ENCODE measurements at places on chromosomes 3 and 15.
A peak's percentile ranks its signal among the peaks of the same experiment; 100 is the strongest.

DNA sequence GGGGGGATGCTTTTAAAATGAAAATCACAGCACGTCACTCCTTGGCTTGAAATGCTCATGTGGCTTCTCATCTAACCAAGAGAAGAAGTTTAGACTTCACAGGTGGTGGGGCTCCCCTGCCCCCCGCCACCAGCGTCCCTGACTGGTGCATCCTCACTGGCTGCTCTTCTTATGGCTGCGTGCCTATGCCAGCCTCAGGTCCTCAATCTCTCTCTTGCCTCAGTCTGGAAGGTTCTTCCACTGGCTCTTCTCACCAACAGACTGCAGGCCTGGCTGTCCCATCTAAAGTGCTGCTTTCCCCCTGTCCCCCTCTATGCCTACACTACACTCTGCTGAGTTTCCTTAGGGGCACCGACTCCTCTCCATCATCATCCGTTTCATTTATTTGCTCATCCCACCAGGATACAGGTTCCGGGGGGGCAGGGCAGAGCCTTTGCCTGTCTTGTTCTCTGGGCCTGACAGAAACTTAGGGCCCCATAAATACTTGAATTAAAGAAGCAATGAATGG, 20.6 kb downstream of the ABTB1 start:
- no peak for DNase-seq

DNA sequence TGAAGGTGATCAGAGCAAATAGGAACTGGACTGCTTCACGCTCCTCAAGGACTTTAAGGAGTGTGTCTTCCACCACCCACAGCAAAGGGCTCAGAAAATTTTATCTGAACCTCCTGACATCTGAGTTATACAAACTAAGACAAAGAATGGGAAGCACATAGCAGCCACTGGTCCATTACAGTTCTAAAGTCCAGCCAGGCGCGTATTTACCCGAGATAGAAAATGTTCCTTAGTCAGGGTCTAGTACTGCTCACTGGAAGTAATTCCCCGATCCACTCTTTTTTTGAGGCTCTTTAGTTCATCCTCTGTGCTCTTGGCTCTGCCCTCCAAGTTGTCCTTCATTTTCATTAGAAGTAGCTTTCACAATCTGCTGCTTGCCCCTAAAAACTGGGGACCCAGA, 88.5 kb upstream of the GOLGA8J start:
- DNase-seq = no peak

DNA sequence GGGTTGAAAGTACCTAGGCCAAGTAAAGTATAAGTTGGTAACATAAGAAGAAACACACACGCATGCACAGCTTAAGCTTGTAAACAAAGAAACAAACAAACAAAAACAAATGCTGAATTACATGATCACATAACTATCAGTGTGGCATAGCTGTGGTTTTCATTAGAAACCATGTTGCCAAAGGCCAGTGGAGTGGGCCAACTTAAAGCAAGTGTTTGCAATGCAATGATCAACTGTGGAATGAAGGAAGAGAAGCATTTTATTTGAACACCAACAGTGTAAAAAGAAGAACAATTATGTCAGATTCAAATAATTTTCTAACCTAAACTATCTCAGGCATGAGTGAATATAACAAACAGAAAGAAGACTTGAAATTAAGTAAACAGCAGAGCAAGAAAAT, 199.4 kb upstream of the STRIT1 start:
- DNase-seq = no peak

GRCh38 chr3:183953471-183954070, 64.1 kb downstream of the ABCC5 start:
- no peak for DNase-seq

GRCh38 chr3:56275120-56275519, 193.1 kb downstream of the ERC2 start:
- no peak for DNase-seq

DNA sequence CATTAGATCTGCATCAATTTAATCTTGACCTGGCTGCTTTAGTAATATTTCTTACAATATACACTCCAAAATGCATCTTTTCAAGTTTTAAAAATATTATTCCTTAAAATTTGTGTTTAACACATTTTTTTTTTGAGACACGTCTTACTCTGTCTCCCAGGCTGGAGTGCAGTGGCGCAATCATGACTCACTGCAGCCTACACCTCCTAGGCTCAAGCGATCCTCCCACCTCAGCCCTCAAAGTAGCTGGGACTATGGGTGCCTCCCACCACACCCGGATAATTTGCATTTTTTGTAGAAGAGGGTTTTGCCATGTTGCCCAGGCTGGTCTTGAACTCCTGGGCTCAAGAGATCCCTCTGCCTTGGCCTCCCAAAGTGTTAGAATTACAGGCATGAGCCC, 73.6 kb downstream of the ETV5 start:
- DNase-seq = no peak

GRCh38 chr3:62015111-62015510, 358.2 kb downstream of the FEZF2 start:
- DNase-seq = no peak

DNA sequence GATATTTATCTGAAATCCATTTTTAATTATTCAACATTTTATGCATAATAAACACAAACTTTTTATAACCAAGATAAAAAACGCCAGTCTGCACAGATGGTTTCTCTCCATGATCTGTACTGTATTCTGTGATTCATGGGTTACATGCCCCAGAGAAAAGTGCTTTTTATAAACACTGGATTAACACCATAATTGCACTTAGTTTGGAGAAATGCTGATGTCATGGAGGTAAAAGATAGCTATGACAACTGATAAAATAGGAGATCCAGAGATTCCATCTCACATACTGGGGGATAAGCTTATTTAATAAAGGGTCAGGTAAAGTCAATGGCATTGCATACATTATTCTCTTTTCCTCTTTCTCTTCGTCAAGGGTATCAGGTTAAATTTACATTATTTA, 1460.4 kb upstream of the ALCAM start:
- DNase-seq = no peak

DNA sequence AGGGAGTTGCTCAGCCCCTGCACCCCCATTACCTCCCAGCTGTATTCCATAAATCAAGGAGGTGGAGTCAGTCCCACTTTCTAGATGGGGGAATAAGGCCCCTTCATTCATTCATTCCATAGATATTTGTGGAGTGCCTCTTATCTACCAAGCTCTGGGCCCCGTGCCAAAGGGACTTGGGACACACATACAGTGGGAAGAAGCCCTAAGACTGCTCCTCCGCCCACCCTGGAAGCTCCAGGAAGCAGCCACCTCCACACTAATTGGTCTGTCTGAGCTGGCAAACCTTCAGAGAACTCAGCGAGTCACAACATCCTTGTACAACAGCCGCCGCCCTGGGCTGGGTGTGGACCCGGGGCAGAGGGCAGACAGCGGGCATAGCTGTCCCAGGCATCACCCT, 6.4 kb downstream of the STRA6 start:
- peak; percentile 98 for DNase-seq

DNA sequence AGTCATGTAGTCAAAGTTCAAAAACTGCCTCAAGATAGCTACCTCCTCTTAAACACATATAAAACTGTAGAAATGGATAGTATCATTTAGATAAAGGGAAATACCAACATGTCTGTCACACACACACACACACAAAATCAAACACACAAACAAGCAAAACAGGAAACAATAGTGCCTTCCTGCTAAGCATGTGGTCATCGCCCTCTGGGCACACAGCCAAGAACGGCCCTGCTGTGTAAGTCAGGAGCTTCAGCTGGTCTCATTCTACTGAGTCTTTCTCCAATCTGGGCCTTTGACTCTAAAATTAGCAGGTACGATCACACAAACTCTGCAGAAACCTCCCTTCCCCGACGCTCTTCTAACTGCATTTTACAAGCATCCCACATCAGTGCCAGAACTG, 272.2 kb upstream of the CHRNA7 start:
- DNase-seq = no peak

DNA sequence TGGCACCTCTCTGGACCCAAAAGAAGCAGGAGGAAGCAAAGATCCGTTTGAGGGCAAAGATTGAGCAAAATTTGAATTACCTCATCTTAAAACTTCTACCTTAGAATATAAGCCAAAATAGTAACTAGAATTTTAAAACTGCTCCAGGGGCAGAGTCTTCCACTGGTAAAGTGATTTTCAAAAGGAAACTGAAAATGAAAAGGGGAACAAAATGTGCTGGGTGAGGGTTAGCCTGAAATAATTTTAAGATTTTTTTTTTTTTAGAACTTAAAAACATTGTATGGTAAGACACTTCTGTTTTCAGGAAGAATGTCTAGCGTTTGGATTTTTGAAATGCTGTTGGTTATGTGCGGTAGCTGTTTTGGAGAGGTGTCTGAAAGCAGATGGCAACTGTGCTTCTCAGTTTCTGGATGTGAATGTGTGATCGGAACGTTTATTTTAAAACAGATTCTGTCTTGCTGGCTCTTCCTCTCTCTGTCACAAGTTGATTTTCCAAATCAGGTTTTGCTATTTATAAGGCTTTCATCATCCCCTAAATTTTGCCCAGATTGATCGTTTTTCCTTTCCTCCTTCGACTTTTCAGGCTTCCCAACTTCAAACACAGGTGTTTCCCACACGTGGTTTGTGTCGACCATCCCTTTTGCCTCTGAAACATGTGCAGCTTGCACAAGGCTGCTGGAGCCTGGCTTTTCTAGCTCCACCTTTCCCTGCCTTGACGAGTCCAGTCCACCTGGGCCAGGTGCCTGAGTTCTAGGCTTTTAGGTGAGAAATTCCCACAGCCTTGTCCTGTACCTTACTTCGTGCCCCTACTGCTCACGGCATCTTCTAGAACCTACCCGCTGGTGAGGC, 3.3 kb downstream of the LRRK1 start:
- DNase-seq = no peak

DNA sequence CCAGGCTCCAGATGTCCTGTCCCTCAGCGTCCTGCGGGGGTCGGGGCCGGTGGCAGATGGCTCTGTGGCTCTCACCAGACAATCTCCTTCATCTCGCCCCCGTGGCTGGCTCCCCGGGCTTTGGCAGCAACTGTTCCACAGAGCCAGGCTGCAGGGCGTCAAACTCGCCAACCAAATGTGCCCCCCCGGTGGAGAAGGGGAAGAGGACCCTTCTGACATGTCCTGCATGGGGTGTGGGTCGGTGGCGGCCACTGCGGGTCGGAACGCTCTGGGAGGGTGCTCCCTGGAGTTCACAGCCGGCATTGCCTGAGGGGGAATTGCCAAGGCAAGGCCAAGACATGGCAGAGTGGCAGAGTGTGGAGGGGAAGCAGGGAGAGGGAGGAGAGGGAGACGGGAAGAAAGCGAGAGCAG, 36.0 kb downstream of the BDH1 start:
- DNase-seq = peak; percentile 62

DNA sequence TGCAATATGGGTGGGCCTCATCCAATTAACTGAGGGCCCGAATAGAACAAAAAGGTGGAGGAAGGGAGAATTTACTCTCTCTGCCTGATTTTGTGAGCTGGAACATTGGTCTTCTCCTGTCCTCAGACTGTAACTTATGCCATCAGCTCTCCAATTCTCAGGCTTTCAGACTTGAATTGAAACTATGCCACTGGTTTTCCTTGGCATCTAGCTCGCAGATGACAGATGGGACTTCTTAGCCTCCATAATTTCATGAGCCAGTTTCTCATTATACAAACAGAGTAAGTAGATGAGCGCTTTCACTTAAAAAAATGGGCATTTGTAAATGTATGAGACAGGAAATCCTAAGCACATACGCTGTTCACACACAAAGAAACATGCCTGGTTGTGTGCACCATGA, 8.7 kb upstream of the PTX3 start:
- DNase-seq = no peak

DNA sequence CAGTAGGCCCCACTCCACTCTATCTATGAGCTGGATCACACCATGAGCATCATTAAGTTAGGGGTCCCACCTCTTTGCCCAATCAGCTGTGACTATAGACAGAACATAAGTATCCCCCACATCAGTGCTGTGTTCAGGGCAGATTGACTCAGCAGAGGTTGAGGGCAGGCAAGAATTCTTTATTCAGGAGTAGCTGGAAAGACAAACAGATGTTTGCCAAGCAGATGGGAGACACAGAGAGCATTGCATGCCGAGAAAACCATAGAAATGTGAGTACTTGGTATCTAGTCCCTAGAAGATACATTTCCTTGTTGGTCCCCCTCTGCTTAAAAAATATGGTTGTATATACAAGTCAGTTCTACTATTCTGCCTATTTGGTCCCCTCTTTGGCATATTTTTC, 440.8 kb downstream of the RAP2B start:
- no peak for DNase-seq

- no peak for DNase-seq
These were observed 8.8 kb downstream of the ADPRH start for GRCh38 chr3:119588112-119588511.

- no peak for DNase-seq
These were observed 360.3 kb upstream of the ARRDC4 start for GRCh38 chr15:97600190-97600589.

DNA sequence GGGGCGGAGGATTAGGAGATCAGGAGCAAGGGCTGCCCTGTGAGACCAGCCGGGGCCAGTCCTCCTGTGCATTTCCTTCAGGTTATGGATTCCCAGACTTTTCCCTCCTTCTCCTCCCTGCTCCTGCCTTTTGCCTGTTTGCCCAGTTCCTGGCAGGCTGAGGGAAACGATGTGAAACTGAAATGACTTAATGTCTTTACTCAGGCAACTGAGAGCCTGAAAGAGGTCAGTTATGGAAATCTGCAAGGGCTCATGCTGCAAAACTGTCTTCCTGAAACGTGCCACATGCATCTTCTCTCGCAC, 57.2 kb downstream of the MESD start:
- DNase-seq = no peak

GRCh38 chr3:21779909-21780308, 28.9 kb upstream of the ZNF385D start:
- DNase-seq = no peak

- DNase-seq = no peak
These were observed 52.2 kb downstream of the BLM start for GRCh38 chr15:90769375-90769774.

DNA sequence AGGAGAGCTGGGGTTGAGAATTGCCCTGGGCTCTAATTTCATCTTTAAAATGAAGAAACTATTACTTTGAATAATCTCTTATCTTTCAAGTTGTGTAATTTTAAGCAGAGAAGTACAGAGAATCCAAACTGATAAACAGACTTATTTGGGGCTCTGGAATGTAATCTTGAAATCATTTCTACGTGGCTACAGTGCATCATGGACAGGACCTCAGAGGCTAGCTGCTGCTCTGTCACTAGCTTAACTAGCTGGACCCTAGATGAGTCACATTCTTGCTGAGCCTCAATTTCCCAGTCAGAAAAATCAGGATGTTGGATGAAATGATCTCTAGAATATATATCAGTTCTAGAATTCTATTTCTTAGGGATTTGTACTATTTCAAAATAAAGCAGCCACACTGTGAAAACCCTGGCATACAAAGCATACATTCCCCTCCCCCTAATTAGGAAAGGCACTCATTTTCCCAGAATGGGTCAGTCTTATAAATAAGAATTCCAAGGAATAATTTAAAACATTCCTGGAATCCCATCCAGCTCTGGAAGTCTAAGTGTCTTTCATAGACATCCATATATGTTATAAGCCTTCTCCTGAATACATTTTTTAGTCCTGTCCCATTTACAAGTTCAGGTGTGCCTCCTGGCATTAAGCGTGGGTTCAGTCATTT, 47.2 kb downstream of the RASGRP1 start:
- DNase-seq = no peak

- no peak for DNase-seq
These were observed 738.0 kb downstream of the FHIT start for GRCh38 chr3:60513241-60513640.

GRCh38 chr3:143226678-143227291, 107.2 kb downstream of the CHST2 start:
- no peak for DNase-seq
